Activated CD8-positive, alpha-beta T cell treated with anti-CD3 and anti-CD28 coated beads, Interleukin-2, amount 10 ng/mL, durations not matched to agents 7 days and 5 days (primary cell): ENCODE measurements at places on chromosomes 6 and 20. TPM values are rescaled to one million over a fixed set of nuclear protein-coding genes. Genes with fewer than 3 reads are reported as not detected.

GRCh38 chr6:154865291-154865690, 129.8 kb upstream of the TIAM2 start:
- no peak overlapping the region for H3K4me3 ChIP-seq
- peaks cover 4% of the 10 kb centered on the region for H3K36me3 ChIP-seq
- DNase-seq, result no peak
- peaks cover 4% of the 10 kb centered on the region for H3K4me1 ChIP-seq
- no peaks in the 10 kb centered on the region for H3K27me3 ChIP-seq

GRCh38 chr20:52682237-52682636, 289.9 kb upstream of the TSHZ2 start:
- DNase-seq, result no peak
- H3K4me1 ChIP-seq, result no peaks in the 10 kb centered on the region
- no peaks in the 10 kb centered on the region for H3K36me3 ChIP-seq
- no peak overlapping the region for H3K27ac ChIP-seq
- H3K4me3 ChIP-seq, result no peak overlapping the region

The UBE2J1 gene
- total RNA-seq, result 30.1 TPM

- H3K36me3 ChIP-seq, result no peaks in the 10 kb centered on the region
- peaks cover 13% of the 10 kb centered on the region for H3K27me3 ChIP-seq
- no peak for DNase-seq
- H3K27ac ChIP-seq, result no peak overlapping the region
Observed at GRCh38 chr6:25883536-25883935, 9.5 kb upstream of the SLC17A3 start.

DNA sequence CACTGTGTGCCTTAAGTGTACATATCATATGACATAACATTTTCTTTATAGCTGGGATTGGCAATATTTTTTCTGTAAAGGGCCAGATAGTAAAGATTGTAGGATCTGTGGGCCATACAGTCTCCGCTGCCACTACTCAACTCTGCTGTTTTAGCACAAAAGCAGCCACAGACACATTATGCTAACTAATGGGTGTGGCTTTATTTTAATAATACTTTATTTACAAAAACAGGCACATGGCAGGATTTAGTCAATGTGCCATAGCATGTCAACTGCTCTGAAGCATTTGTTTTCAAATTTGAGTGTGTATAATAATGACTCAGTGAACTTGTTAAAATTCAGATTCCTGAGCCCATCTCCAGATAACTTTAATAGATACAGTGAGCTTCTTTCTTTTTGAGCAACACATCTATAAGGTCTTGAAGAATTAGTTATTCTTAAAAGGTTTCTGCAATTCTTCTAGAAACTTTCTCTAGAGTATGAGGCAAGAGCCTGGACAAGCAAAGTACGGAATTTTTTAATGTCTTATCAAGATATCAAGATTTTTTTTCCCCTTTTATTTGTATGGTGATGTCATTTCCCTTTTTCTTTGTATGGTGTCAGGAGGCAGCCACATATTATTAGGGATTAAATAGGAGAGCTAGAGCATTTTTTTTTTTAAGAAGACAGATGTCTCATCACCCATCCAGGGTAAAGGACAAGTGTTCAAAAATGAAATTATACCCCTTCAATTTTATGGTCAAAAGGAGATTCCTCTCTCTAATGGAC, 518.3 kb downstream of the DHX35 start:
- H3K36me3 ChIP-seq, result no peaks in the 10 kb centered on the region
- no peak overlapping the region for H3K4me3 ChIP-seq

The OR2B6 gene
- total RNA-seq, result not detected

GRCh38 chr6:117463762-117464665, 18.5 kb upstream of the DCBLD1 start:
- no peak for DNase-seq
- peaks cover 20% of the 10 kb centered on the region for H3K27me3 ChIP-seq
- no peaks in the 10 kb centered on the region for H3K36me3 ChIP-seq
- H3K4me3 ChIP-seq, result no peak overlapping the region
- H3K4me1 ChIP-seq, result peaks cover 27% of the 10 kb centered on the region

The CTAGE9 gene
- total RNA-seq, result not detected

- peaks cover 25% of the 10 kb centered on the region for H3K4me1 ChIP-seq
- H3K27ac ChIP-seq, result no peak overlapping the region
- H3K4me3 ChIP-seq, result no peak overlapping the region
- no peak for DNase-seq
- no peaks in the 10 kb centered on the region for H3K27me3 ChIP-seq
- H3K36me3 ChIP-seq, result peaks cover 74% of the 10 kb centered on the region
Observed at GRCh38 chr20:17943343-17943742, 25.3 kb downstream of the SNX5 start.

DNA sequence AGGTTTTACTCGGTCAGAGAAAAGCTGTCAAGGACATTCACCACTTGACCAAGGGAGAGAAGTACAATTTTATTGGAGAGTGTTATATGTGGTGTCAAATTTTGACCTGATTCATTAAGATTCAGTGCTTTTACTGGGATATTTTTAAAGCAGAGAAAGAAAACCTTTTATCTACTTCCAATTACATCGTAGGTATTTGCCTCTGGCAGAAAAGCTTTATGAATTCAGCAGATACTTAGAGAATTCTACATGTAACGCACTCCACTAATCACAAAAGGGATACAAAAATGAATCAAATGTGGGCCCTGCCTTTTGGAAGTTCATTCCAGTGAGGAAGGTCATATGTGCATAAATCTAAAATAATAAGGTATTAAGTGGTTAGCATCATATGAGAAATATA, 133.7 kb downstream of the STXBP5 start:
- H3K36me3 ChIP-seq, result peaks cover 15% of the 10 kb centered on the region
- H3K4me3 ChIP-seq, result no peak overlapping the region
- no peaks in the 10 kb centered on the region for H3K27me3 ChIP-seq
- DNase-seq, result no peak
- H3K27ac ChIP-seq, result no peak overlapping the region
- H3K4me1 ChIP-seq, result peaks cover 4% of the 10 kb centered on the region

- no peaks in the 10 kb centered on the region for H3K36me3 ChIP-seq
- H3K27me3 ChIP-seq, result peaks cover 10% of the 10 kb centered on the region
Observed at GRCh38 chr20:56249244-56249955, 868 bp downstream of the MC3R start.

The CALHM4 gene
- total RNA-seq, result not detected

DNA sequence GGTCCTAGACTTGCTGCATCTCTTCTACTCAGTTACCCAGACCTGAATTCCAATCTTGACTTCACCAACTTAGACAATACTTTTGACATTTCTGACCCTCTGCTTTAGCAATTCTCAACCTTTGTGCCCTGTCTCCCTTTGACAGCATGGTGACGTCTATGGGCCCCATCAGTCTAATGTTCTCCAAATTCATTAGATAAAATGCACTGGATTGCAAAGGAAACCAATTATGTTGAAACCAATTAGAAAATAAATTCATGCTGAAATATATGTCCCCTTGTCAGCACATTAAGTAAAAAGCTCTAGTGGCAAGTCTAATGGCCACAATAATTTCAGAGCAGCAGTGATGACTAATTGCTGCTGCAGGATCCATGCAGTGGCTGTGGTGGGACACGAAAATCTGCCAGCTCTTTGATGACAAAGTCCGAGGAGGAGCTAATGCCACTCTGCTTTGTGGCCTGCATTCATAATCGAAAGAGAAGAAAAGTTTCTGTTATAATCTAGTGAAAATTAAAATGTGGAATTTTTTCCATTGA, 64.0 kb downstream of the BFSP1 start:
- no peak for DNase-seq
- no peaks in the 10 kb centered on the region for H3K4me1 ChIP-seq
- H3K27ac ChIP-seq, result no peak overlapping the region
- no peaks in the 10 kb centered on the region for H3K36me3 ChIP-seq

- H3K4me3 ChIP-seq, result no peak overlapping the region
- H3K36me3 ChIP-seq, result no peaks in the 10 kb centered on the region
- no peak for DNase-seq
- no peaks in the 10 kb centered on the region for H3K4me1 ChIP-seq
Observed at GRCh38 chr6:2616811-2617210, 133.9 kb downstream of the MYLK4 start.

GRCh38 chr6:4568138-4568537, 208.1 kb upstream of the CDYL start:
- no peak overlapping the region for H3K27ac ChIP-seq
- H3K27me3 ChIP-seq, result no peaks in the 10 kb centered on the region
- DNase-seq, result no peak
- H3K36me3 ChIP-seq, result no peaks in the 10 kb centered on the region

GRCh38 chr6:36501686-36502085, 45.6 kb downstream of the STK38 start:
- no peak overlapping the region for H3K4me3 ChIP-seq
- DNase-seq, result no peak
- H3K27ac ChIP-seq, result no peak overlapping the region
- H3K27me3 ChIP-seq, result no peaks in the 10 kb centered on the region
